ENCODE measurements at places on chromosomes 11 and 22.
A peak's percentile ranks its signal among the peaks of the same experiment; 100 is the strongest.

DNA sequence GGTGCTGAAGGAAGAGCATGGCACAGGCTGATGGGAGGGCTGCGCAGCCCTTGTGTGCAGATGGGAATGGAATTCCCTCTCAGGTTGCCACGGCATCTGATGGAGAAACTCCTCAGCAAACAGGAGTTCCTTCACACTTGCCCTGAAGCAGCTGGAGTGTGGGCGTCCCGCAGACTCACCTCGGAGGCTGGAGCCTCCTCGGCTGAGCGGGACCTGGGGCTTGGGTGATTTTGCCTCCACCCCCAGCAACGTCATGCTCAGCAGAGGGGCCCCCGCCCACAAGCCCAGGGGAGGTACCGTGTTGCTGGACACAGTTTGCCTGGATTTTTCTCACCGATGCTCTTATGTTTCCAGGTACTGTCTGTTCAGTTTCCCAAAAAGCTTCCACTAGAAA, 63.4 kb downstream of the MYO7A start:
- no peak for DNase-seq

DNA sequence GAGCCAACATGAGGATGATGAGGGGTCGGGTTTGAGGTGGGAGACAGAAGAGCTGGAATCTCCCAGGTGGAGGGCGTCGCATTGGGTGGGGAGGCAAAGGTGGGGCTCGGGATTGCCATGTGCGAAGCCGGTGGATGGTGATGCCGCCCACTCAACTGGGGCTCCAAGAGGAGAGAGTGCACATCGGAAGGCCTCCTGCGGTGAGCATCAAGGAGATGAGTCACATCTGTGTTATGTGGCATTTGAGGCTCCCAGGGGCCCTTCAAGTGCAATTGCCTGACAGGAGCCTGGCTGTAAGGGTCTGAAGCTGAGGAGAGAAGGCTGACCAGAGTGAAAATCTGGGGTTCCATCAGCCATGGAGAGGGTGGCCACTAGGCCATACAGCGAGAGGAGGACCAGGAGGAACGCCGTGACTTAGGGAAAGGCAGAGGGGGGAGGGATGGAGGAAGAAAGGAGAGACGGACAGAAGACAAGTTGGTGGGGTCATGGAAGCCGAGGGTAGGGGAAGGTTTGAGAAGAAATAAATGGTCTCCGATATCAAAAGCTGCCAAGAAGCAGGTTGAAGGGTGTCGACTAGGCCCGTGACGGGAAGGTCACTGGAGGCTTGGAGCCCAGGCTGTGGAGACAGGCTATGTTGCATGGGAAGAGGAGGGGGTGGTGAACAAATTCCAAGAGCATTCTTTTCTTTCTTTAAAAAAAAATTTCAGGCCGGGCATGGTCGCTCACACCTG, 21.3 kb downstream of the RASD2 start:
- peak; percentile 36 for DNase-seq

- no peak for DNase-seq
Measured at GRCh38 chr11:121053244-121053643, 29.3 kb downstream of the TBCEL start.

- no peak for DNase-seq
Measured at GRCh38 chr11:96357794-96358193, 14.8 kb upstream of the MAML2 start.

GRCh38 chr22:50665738-50666137, 6.9 kb upstream of the SHANK3 start:
- no peak for DNase-seq

GRCh38 chr11:2096919-2097301, 42.3 kb downstream of the IGF2 start:
- no peak for DNase-seq

GRCh38 chr11:28539239-28540030, 431.2 kb downstream of the METTL15 start:
- DNase-seq: no peak

- DNase-seq: no peak
Measured at GRCh38 chr11:35013514-35014233, 97.3 kb downstream of the PDHX start.

GRCh38 chr11:44529895-44530412, 35.5 kb upstream of the CD82 start:
- no peak for DNase-seq

DNA sequence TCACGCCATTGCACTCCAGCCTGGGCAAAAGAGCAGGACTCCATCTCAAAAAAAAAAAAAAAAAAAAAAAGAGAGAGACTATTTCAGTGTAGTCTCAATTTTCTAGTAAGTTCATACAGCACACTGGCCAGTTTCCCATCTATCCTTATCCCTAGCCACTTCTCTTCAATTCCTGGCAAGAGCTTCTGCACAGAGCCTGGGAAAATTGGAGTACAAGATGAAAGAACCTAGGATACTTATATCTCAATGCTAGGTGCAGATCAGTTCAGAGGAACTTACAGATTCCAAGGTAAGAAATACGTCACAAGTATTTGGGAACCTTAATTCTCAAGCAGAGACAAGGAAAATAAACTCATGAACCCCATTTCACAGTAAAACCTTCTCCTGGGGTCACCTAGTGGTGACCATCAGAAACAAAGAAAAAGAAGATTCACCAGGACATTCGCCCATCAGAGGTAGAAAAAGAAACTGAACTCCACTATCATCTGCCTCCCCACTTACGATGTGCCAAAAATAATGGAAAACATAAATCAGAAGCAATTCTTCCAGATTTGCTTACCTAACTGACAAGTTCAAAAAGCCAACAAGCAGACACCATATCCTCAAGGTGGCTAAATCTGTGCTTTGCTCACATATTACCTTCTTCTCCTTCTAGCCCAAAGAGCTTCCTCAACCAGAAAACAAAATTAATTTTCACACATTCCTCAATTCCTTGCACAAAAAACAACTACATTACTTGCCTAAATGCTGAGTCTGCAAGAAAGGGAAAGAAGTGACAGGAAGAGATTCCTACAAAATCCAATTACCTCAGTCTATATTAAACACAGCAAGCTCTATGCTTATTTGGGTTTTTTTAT, 4.9 kb downstream of the DENND5A start:
- no peak for DNase-seq

GRCh38 chr22:42353883-42354727, 78.1 kb downstream of the NFAM1 start:
- DNase-seq: no peak

GRCh38 chr11:35678975-35679374, 16.4 kb downstream of the TRIM44 start:
- DNase-seq: no peak

- no peak for DNase-seq
Measured at GRCh38 chr11:96036863-96037262, 113.0 kb upstream of the MTMR2 start.

- no peak for DNase-seq
Measured at GRCh38 chr11:120749395-120749794, 237.8 kb downstream of the GRIK4 start.

Measured in fibroblast of skin of left biceps (primary cell).